Right ventricle myocardium superior (tissue), 1 donor: ENCODE measurements at places on chromosomes 5 and 9. TPM values are rescaled to one million over a fixed set of nuclear protein-coding genes. Genes with fewer than 3 reads are reported as not detected.

Gene TCOF1
- 17.3 TPM for total RNA-seq

Gene GRM6
- total RNA-seq, result not detected

Gene LRRC19
- total RNA-seq, result not detected

Gene NR2F1-AS1
- total RNA-seq, result 0.22 TPM

Gene PDE8B
- total RNA-seq, result 0.62 TPM
